ENCODE measurements at places on chromosomes 1 and 21.

- no peak for DNase-seq
Measured at GRCh38 chr1:43585557-43585956, 54.9 kb downstream of the PTPRF start.

DNA sequence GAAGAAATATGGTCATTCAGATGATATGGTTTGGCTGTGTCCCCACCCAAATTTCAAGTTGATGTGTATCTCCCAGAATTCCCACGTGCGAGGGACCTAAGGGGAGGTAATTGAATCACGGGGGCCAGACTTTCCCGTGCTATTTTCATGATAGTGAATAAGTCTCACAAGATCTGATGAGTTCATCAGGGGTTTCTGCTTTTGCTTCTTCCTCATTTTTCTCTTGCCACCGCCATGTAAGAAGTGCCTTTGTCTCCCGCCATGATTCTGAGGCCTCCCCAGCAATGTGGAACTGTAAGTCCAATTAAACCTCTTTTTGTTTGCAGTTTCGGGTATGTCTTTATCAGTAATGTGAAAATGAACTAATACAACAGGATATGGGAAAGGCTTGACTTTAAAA, 1.4 kb upstream of the DPM3 start:
- no peak for DNase-seq

DNA sequence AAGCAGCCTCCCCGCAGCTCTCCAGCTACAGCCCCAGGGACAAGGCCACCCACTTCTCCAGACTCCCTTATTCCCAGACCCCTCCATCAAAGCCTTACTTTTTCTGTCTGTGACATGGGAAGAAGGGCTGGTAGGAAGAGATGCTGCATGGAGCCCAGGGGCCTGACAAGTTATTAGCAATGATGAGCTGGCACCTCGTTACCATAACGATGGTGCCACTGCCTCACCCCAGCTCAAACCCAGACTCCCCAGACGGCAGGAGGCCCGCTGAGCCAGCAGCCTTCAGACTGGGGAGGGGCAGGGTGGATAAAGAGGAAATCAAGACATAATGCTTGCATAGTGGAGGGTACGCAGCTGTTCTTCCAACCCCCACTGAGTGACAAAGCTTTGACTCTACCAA, 3.3 kb downstream of the DLGAP3 start:
- DNase-seq = no peak

- no peak for DNase-seq
Measured at GRCh38 chr1:71081697-71082080, 854 bp upstream of the ZRANB2 start.

DNA sequence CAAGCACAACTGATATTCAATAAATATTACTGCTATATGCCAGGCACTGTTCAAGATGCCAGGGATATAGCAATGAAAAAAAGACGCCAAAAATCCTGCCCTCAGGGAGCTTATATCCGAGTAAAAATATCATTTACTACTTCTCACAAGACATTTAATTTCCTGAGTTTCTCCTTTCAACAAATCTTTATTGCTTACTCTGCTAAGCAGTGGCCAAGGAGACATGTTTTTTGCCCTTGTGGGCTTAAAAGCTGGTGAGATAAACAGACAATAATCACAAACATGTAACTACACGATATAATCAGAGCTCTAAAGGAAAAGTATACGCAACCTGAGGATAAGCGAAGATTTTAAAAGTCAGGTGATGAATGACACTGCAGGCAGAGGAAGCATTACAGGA, 19.5 kb downstream of the TGFBR3 start:
- DNase-seq = no peak

DNA sequence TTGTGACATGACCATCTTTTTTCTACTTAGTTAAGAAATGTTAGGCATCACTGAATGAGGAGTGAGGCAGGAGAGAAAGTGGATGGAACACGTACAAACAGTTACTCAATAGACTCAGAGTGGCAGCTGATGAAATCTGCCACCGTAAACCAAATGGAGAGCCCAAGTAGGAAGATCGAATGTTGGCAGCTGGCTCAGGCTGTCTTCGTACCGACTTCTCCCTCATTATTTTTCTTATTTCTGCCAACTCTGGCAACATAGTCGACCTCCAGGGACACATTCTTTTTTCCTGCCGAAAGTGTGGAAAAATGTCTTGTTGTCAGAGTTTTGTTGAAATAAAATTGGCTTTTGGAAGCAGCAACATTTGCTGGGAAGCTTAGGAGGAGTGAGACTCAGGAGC, 143.3 kb downstream of the GREM2 start:
- no peak for DNase-seq

DNA sequence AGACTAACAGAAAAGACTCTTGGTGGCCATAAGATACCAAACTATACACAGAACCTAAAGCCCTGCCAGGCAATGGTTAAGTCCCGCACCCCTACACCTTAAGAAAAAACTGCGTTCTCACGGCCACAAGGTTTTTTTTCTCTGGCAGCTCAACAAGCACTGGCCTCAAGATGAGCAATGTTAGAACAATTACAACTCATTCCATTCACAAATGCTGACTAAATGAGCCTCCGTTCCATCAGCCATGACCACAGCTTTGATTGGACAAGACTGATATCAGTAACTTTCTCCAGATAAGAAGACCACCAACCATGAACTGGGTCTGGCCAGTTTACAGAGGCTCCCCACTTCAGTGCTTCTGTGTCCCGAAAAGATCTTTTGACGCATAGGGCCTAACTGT, 31.9 kb downstream of the SEC16B start:
- no peak for DNase-seq

DNA sequence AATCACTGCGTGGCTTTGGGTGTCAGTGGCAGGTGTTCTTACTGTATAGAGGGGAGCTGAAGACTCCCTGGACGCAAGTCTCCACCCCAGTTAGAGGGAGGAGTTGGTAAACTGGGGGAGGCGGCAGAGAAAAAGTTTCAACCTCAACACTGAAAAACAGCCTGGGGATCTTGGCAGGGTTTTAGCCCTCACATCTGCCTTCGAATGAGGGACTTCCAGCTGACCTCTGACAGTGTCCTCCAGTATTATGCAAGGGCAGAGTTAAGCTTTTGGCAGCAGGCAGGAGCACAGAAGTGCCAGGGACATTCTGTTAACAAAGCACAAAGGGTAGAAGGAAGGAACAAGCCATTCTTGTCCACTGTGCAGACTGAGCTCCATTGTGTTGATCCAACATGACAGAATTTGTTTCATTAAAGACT, 41.2 kb upstream of the RAB4A start:
- DNase-seq = no peak

- no peak for DNase-seq
Measured at GRCh38 chr21:43313221-43313938, 113.6 kb downstream of the SIK1 start.
